ENCODE measurements at places on chromosomes 5 and 9.

GRCh38 chr9:21266733-21267484, 27.1 kb upstream of the IFNA14 start:
- DNase-seq = no peak

- DNase-seq = no peak
Measured at GRCh38 chr9:134196911-134197310, 32.5 kb upstream of the RNU6ATAC start.

DNA sequence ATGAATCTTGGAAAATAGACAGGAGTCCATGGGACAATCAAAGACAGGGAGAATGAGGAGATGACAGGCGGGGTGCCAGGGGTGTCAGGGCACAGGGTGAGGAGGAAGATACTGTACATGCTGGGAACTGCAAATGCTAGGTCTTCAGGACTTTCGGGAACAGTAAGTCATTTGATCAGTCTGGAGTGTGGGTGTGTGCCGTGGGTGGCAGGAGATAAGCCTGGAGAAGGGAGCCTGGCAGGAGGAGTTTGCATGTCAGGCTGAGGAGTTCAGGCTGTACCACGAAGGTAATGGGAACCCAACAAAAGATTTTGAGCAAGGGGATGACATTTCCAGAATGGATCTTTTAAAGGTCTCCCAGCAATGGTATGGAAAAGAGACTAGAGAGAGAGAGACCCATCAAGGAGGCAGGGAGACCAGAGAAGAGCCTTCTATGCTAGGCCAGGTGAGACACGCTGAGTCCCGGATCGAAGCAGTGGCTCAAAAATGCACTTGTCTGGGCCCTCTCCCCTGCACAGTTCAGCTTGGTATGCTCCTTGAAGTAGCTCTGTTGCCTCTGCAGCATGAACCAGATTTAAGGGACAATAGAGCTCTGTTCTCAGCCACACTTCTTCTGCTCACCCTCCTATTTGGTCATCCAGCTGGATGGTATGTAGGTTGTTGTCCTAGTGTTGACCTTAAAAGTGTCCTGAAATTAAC, 77.0 kb upstream of the FER start:
- no peak for DNase-seq

DNA sequence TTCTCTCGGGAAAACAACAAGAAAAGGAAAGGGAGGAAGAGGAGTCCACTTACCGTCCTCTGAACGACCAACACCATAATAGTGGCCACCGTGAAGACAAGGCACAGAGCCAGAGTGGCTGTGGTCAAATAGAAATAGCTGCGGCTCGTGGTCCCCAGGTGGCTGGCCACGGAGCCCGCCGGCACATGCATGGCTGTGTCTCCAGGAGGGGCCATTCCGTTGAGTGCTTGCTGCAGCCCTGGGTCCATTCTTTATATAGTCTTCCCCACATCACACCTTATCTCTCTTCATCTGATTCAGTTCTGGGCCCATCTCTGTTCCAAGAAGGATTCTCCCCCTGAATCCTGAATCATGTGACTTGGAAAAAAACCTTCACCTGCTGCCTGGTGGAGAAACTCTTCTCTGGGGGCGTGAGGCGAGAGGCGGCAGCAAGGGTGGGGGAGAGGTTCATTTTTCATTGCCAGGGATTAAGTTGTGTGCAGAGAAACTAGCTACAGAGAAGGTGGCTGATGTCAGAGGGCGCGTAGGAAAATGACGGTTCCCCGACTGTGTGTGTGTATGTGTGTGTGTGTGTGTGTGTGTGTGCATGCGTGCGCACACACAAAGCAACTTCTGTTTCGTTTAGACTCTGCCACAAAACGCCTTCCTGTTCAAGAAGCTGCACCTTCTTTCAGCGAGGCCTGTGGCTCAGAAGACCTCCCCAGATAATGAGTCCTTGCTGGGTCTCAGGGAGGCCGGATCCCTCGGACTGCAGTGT, at the start of gene TNFSF8:
Gene TNFSF8 (minus strand): TSS at position 536 of the 757 bp plus-strand sequence. CDS start 288 bp downstream, at position 248.
- no peak for DNase-seq

GRCh38 chr5:150279330-150280020, 10.1 kb downstream of the CAMK2A start:
- no peak for DNase-seq

GRCh38 chr5:122434205-122434970, 122.4 kb downstream of the SNCAIP start:
- DNase-seq = no peak

- DNase-seq = no peak
Measured at GRCh38 chr5:88396751-88397281, 128.2 kb upstream of the TMEM161B start.

DNA sequence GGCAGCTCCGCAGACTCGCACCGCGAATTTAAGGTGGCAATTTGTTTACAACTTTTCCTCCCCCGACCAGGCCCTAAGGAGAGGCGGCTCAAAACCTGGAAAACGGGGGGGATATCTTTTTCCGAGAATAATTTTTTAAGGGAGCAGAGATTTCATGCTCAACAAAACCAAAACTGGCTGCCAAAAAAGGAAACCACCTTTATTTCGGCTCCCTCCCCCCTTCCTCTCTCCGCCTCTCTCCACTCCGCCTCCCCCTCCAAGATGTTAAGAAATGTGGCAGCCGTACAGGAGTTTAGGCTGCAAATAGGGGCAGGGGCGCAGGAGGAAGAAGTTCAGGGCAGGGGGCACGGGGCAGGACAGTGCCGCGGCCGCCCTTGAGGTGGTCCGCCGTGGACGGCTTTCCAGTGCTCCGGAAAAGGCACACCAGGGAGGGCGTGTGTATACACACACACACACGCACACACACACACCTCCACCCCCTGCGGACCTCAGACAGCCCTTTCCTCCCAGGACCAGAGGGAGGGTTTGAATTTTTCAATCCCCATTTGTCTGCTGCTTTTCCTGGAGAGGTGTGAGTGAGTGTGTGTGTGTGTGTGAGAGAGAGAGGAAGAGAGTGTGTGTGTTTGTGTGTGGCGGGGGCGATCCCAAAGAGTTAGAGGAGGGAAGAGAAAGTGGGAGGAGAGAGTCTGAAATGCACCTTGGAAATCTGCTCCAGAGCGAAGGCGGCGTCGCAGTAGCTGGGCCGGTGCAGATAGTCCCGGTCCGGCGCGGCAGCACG, 9.1 kb downstream of the PTCH1 start:
- peak; percentile 41 for DNase-seq

DNA sequence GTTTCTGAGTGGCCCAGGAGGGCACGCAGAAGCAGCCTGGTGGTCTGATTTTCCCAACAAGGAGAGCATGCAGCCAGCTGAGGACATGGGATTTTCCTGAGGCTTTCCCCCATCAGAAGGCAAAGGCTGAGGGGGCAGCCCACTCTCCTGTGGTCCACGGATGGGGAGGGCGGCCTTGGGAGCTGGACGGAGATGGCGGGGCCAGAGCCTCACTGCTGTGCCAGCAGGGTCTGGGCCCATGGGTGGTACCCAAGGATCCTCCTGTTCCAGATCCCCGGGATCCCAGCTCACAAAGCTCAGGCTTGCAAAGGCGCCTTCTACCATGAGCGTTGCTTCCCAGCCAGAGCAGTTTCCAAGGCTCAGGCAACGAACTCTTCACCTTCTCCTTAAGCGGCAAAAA, 39.0 kb upstream of the SLC12A7 start:
- no peak for DNase-seq

- no peak for DNase-seq
Measured at GRCh38 chr5:146697211-146697610, 181.2 kb upstream of the GPR151 start.

DNA sequence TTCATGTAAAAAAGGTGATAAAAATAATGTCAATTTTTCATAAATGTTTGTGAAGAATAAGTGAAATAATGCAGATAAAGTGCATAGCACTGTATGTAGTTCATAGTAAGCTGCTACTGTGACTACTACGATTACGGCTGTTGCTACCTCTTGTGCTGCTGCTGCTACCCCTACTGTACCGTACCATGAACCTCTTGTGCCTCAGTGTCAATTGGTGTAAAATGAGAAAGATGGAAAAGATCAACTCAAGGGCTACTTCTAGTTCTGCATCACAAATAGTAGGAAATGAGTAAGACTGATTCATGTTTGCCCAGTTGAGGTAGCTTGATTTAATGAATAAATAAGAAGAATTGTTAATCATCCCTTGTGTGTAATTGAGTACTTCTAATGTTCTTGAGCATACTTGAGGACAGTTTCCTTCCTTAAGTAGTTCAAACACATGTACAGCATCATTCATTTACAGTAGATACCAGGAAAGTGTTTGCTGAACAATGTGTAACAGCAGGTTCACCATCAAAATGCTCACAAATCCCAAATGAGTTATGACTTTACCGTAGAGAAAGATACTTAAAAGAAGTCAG, 200.0 kb upstream of the ATP10B start:
- no peak for DNase-seq

GRCh38 chr9:26266146-26266793, 588.0 kb upstream of the TUSC1 start:
- DNase-seq = no peak

- no peak for DNase-seq
Measured at GRCh38 chr9:123361086-123361730, 5.2 kb downstream of the CRB2 start.

DNA sequence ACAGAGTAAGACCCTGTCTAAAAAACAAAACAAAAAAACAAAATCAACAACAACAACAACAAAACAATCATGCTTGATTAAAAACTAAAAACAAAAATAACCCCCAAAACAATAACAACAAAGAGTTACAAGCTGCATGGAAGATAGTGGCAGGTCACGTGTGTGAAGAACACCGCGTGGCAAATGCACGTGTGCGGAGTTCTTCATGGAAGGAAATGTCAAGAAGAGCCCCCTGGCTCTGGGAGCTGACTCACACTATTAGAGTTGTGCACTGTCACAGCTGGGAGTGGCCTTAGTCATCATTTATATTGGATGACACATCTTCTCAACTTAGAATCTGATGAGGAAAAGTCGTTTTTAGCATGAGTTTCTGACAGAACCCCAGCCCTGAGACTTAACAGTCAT, 110.5 kb downstream of the JMY start:
- DNase-seq = no peak

- DNase-seq = no peak
Measured at GRCh38 chr5:45596320-45596719, 99.9 kb downstream of the HCN1 start.

- DNase-seq = peak; percentile 89
Measured at GRCh38 chr5:148457183-148457620, 73.4 kb downstream of the FBXO38 start.

- DNase-seq = peak; percentile 32
Measured at GRCh38 chr5:141618030-141618803, 583 bp downstream of the DIAPH1 start.

- no peak for DNase-seq
Measured at GRCh38 chr5:62786099-62786498, 207.5 kb downstream of the LRRC70 start.

DNA sequence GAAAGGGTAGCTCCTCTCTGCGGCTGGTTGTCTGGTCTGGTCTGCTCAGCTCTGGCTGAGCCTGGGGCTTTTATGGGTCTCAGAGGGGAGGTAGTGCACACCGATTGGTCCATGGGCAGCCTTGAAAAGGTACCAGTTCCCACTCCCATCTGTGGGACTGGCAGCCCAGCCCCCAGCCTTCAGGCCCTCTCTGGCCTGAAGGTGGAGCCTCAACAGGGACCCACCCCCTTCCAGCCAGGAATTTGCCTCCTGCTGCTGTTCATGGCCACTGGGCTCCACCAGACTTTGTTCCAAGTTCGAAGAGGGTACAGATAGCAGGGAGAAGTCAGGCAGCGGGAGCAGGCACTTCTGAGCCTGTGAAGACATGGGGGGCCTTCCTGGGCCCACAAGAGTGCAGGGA, 165.3 kb upstream of the SLC27A6 start:
- DNase-seq = no peak

GRCh38 chr9:10612641-10613398, at the start of gene PTPRD:
Gene PTPRD, minus strand, starts transcription at chr9:10613002.
- peak; percentile 73 for DNase-seq

- no peak for DNase-seq
Measured at GRCh38 chr5:126014676-126015075, 408.5 kb upstream of the GRAMD2B start.

- no peak for DNase-seq
Measured at GRCh38 chr9:89919171-89919681, 314.4 kb downstream of the GADD45G start.

- no peak for DNase-seq
Measured at GRCh38 chr9:120892748-120893610, 16.0 kb upstream of the PHF19 start.

- no peak for DNase-seq
Measured at GRCh38 chr9:37775216-37775919, 9.5 kb downstream of the EXOSC3 start.

DNA sequence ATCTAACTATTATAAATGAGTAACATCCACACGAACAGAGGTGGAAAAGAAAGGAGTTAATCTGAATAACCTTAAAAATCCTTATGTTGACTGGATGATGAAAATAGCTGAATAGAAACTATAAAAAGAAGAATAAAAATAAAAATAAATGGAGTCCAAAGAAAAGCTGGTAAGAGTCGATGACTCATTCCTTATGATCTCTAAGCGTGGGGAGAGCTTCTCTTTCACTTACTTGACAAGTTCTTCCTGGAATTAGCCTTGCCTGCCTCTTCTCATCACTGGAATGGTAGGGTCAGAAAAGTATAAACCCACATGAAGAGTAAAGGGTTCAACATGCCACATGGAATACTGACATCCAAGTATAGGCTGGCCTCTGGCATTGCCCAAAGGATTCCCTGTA, 477.0 kb upstream of the RGMB start:
- no peak for DNase-seq

GRCh38 chr5:24624872-24625271, 19.9 kb downstream of the CDH10 start:
- no peak for DNase-seq

DNA sequence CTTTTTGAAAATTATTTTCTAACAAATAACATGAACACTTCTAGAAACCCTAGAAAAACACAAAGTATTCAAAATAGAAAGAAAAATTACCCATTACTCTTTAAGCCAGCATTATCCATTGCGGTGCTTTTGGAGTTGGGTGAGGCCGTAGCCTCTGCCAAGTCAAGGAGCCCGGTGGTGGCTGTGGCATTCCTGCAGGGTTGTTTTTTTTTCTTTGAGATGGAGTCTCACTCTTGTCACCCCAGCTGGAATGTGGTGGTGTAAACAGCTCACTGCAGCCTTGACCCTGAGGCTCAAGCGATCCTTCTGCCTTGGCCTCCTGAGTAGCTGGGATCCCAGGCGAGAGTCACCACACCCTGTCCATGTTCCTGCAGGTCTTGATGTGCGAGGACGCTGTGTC, 8.2 kb upstream of the AHRR start:
- no peak for DNase-seq
